ENCODE measurements at places on chromosomes 2 and 18. TPM values are rescaled to one million over a fixed set of nuclear protein-coding genes. Genes with fewer than 3 reads are reported as not detected.

The TTC39C gene
- total RNA-seq = 20.8 TPM

- DNase-seq = no peak
These were observed 120.1 kb upstream of the SLC1A4 start for GRCh38 chr2:64869126-64869525.

The APOB gene
- not detected for total RNA-seq

DNA sequence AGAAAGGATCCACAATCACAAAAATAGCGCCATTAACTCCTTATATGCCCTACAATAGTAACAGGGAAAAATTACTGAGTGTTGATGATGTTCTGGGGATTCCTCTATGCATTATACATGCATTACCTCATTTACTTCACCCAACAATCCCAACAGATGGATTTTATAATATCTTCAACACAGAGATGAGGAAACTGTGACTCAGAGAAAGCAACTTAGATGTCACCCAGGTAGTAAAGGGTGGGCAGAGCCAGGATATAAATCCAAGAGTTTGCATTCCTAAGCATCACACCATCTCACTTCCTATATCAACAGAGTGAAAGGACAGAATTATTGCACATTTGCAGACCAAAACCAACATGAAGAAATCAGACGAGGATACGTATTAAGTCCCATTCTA, 144.2 kb downstream of the TCF4 start:
- no peak for DNase-seq

The SANBR gene
- total RNA-seq = 3.5 TPM
